ENCODE measurements at places on chromosomes 1 and 21.

DNA sequence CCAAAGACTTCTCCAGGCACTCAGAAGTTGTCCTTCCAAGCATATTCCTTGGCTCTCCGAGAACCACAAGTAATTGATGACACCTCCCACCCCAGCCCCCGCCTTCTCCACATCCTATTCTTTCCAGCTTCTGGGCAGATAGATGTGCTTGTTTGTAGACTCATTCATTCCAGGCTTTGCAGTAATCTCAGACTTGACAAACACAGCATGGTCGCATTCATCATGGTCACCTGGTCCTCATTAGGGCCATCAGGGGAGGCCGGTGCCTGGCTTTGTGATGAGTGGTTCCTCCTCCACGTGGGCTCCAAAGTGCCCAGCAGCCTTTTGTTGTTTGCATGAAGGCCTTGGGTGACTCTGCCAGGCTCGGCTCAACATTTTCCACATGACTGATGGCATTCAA lies 28.5 kb upstream of the KCNE2 start:
- DNase-seq, result no peak

- DNase-seq, result peak; percentile 90
Observed at GRCh38 chr1:109643385-109644230, 12.3 kb upstream of the GSTM4 start.

DNA sequence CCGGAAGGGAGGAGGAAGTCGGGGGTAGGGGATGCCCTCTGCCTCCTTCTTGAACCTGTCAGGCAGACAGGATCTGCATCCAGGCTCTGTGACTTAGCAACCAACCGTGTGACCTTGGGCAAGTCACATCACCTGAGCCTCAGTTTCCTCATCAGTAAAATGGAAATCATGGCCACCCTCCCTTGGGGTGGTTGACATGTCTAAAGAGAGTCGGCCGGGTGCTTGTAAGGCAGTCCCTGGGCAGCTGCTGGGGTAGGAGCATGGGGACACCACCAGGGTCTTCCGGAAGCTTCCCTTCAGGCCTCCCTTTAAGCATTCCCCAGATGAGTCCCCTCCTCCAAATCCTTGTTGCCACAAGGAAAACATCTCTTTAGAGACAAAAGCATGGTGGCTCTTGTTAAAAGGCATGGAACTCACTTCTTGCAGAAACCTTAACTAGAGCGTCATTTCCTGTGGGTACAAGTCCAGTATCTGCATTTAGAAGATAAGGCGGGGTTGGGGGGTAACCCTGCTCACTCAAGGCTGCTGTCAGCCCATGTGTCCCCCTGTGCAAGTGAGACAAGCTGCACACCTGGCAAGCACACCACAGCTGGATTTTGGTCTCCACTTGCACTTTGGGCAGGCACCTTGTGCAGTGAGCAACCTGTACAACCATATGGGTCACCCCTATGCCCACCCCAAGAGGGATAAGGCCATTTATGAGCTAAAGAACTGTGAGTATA lies 10.4 kb downstream of the CLCNKB start:
- no peak for DNase-seq

- DNase-seq, result no peak
Observed at GRCh38 chr1:109808703-109809102, 45.0 kb upstream of the EPS8L3 start.

DNA sequence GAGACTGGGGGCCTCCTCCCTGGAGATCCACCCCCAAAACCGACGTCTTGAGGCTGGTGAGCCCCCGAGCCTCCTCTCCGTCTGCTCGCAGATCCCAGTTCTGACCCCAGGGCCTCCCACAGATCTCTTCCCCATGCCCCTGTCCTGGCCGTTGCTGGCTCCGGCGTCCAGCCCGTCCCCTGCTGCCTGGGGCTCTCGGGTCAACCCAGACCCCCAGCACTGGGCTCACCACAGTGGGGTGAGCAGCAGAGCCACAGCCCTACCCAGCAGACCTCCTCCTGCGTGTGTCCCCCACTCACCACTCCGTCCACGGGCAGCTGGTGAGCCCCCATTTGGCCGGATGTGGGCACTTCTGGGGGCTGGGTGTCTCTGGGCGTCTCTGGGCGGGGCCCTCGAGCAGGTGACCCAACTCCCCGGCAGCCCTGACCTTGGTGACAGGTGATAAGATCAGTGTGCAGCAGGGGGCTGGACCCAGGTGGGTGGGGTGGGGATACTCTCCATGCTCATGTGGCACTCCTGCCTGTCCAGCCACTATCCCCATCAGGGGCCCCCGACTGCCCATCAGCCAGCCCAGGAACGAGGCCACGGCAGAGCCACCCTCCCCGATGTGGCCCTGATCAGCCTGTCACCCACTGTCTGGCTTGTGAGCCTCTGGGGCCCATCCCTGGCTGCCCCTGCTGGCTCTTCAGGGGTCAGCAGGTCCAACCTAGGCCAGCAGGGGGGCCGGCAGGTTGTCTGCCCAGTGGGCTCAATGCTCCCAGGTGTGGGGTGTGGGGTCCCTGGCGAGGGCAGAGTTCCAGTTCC lies 709 bp downstream of the TNFRSF14 start:
- DNase-seq, result peak; percentile 34

- DNase-seq, result no peak
Observed at GRCh38 chr1:2635361-2636010, 2.7 kb upstream of the MMEL1 start.

DNA sequence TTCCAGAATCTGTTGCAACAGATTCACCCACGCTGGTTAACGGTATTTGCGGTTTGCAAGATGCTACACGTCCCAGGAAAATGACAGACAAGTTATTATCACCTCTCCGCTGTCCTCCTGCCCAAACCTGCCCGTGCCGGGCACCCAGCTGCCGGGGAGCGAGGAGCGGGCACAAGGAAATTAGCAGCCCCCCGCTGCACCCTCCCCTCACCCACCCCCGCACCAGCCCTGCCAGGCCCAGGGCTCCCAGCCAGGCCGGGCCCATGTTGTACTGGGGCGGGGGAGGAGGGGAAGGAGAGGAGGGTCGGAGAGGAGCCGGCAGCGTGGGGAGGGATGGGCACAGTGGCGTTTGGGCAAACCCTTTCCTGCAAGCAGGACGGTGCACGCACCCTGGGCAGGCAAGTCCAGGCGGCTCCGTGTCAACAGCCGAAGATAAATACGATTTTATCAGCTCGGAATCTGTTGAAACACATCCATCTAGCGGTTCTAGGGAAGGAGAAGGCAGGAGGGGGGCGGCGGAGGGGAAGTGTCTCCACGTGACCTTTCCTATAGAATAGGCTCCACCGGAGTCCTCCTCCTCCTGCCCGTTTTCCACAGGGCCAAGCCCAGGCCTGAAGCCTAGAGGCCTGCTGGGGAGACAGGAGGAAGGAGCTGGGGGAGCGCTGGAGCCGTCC lies 35.1 kb upstream of the CCDC27 start:
- DNase-seq, result no peak

GRCh38 chr1:182671750-182672486 lies 12.5 kb downstream of the RGS8 start:
- DNase-seq, result no peak

DNA sequence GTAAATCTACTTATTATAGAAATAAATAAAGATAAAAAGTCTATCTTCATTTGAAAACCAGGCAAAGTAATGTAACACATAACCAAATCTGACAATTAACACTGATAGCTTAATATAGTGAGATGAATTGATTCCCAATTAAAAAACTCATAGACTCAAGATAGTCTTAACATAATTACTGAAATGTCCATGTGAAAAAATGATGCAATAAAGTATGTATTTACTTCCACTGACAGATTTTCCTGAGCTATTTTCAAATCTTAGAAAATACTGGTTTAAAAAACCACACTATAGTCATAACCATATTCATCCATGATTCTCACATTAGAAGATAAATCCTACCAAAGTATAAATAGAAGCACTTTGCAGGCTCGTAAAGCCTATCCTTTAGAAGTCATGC lies 9.6 kb upstream of the DONSON start:
- no peak for DNase-seq

DNA sequence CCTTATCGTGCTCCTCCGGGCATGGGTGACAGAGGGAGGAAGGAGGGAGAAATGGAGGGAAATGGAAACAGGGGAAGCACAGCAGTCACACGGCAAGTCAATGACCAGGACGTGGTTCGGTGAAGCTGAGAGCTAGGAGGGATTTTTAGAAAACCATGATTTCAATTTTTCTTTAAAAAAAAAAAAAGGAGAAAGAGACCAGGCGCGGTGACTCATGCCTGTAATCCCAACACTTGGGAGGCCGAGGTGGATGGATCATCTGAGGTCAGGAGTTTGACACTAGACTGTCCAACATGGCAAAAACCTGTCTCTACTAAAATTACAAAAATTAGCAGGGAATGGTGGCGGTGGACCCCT lies 776 bp upstream of the TNFRSF9 start:
- DNase-seq, result no peak

GRCh38 chr1:205171369-205171768 lies 40.1 kb downstream of the DSTYK start:
- DNase-seq, result no peak

- no peak for DNase-seq
Observed at GRCh38 chr1:150577557-150578271, 1.7 kb downstream of the MCL1 start.

DNA sequence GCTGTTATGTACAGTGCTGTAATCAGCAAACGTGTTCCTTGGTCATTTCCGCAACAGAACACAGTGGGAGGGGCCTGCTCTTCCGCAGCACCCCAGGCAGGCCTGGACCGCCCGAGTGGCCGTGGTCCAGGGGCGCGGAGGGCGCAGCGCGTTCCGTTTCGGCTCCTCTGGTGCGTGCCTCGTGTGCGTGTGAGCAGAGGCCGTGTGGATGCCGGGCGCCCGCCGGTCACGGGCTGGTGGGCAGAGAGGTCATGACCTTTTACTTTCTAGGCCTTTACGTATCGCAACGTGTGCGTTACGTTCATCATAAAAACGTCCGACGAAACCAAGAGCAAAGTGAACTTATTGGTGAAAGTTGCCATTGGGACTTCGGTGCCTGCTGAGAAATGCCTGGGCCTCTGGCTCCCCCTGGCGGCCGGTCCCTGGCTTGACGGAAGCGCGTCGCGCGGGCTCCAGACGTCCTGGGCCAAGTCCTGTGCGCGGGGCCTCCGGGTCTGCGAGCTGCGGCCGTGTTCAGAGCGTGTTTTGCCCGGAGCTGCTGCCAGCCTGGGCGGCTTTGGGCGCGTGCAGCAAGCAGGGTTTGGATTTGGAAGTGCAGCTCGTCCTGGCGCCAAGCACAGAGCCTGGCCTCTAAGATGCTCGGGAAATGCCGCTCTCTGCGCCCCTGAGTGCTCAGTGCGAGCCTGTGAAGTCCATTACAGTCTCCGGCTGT lies 34.4 kb downstream of the COL18A1 start:
- peak; percentile 86 for DNase-seq

DNA sequence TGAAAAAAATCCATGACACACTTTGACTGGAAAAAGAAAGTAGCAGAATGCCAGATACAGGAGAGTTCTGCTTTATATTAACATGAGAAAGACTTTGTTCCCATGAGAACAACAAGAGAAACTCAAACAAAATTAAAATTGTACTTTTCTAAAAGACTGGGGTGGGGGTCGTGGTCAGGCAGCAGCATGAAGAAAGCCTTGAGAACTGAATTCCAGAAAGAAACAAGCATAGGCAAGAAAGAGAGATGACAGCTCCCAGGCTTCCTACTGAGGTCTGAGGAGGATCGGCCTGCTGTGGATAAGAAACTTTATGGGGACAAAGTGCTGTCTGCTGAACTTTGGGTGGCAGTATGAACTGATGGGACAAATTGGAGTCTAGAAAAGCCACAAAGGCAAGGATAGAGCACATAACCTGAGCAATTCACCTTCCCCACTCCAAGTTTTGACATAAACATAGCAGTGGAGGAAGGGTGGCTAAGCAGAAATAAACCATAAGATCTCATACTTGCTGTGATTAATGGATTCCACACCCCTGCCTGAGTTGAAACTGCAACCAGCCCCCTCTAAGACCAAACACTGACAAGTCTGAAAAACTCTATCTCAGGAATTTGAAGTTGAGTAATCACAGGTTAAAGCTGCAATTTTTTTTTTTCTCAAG lies 43.7 kb downstream of the COL6A1 start:
- no peak for DNase-seq

- DNase-seq, result no peak
Observed at GRCh38 chr1:68551459-68551858, 54.6 kb upstream of the DEPDC1 start.

DNA sequence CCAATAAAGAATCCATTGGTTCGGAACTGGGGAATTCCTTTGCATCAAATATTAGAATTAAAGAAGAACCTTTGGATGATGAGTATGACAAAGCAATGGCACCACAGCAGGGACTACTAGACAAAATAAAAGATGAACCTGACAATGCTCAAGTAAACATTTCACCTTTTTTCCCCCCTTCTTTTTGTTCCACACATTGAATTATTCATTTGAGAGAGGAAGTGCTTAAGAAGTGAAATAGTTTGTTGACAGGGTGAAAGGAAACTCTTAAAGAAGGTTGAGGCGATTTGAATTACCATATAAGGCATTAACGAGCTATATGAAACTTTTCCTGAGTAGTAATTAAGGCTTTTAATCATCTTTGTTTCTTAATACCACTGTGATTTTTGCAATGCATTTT lies 93.1 kb downstream of the ZMYM4 start:
- DNase-seq, result no peak

DNA sequence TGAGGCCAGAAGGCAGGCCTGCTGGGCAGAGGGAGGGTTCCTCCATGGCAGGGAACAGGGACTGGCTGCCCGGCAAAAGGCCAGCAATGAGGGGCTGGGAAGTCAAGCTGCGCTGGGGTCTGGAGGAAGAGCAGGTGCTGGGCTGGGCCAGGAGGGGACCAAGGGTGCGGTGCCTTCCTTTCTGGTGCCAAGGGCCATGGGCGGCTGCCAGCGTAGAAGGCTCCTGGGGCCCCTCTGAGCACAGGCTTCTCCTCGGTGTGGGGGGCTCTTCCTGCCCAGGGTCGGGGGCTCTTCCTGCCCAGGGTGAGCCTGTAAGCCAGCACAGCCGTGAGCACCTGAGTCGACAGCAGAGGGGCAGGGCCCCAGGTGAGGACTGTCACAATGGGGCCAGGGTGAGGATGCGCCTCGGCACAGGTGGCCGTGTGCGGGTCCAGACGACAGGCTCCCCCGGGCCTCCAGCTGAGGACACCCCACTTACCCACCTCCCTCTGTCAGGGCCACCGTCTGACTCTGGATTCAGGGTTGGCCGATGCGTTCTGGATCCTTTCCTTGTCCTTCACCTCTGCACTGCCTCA lies 10.7 kb upstream of the DNMT3L start:
- no peak for DNase-seq

GRCh38 chr1:202029171-202029665 lies 18.8 kb downstream of the ELF3 start:
- no peak for DNase-seq

GRCh38 chr1:222370913-222371675 lies 176.8 kb downstream of the HHIPL2 start:
- DNase-seq, result no peak

- no peak for DNase-seq
Observed at GRCh38 chr1:34779526-34779925, 1.5 kb upstream of the GJB3 start.

GRCh38 chr1:238409191-238409850 lies 518.6 kb upstream of the ZP4 start:
- DNase-seq, result no peak

- peak; percentile 67 for DNase-seq
Observed at GRCh38 chr1:1629430-1630190, 2.4 kb upstream of the MMP23B start.

DNA sequence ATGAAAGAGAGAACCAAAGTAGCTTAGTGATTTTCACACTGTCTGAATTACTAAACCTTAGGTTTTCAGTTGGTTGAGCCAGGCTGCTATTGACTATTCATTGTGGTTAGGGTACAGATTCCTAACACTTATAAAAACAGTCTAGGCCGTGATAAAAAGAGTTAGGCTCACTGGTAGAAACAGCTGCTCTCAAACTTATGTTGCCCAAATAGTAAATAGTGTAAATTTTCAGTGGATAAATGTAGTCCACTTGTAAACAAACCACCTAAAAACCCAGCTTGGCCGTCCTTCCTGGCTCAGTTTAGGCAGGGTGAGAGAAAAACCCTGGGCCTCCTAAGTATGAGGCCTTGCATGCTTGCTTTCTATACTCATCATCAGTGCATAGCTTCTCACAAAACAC lies 34.9 kb downstream of the ARID1A start:
- no peak for DNase-seq

Data from activated naive CD4-positive, alpha-beta T cell treated with Interleukin-2 at 50 U/mL for 16 hours (primary cell).